ENCODE measurements at places on chromosomes 13 and 19. TPM values are rescaled to one million over a fixed set of nuclear protein-coding genes. Genes with fewer than 3 reads are reported as not detected.

LGALS14 gene
- total RNA-seq, result not detected

GRCh38 chr13:84978851-84979250, 820.4 kb downstream of the SLITRK6 start:
- DNase-seq, result no peak

GRCh38 chr13:28548468-28548867, 53.5 kb upstream of the FLT1 start:
- DNase-seq, result no peak

GRCh38 chr19:37988758-37989635, 82.0 kb downstream of the SIPA1L3 start:
- no peak for DNase-seq

DNA sequence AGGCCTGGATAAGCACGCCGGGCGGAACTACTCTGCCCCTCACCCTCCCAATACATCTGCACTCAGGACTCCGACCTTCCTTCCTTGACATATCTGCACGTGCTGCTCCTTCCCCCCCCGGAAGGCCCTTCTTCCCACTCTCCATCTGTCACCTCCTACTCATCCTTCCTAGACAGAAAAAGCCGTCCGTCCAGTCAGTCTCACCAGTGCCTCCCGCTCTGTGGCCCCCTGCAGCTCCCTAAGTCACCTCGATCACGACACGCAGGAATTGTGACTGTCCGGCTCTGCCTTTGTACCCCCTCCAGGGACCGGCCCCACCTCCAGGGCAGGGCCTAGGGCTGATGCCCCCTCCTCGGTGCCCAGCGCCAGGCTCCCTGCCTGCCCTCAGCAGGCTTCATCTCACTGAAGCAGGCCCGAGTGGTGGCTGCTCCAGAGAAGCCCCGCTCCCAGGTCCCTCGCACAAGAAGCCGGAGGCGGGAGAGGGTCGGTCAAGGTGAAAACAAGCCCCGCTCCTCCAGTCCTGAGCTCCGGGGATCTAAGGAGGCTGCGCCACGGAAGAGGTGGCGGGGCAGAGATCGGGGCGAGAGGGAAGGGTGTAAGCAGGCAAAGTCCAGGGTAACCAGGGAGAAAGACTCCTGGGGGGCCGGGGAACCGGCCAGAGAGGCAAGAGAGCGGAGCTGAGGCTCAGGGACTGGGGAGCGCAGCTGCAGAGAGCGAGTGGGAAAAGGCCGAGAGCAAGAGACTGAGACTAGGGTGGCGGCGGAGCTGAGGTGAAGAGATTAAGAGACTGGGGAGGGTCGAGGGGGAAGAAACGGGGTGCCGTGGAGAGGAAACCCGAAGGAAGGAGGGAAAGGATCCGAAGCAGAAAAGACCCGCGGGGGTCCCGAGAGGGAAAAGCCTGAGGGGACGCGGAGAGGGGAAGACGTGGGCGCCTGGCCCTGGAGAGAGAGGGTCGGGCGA, 1.1 kb downstream of the PPP6R1 start:
- DNase-seq, result no peak

GRCh38 chr19:3397266-3398022, 31.1 kb downstream of the NFIC start:
- no peak for DNase-seq

All from esophagus muscularis mucosa (tissue), 4 donors.